Lower lobe of right lung (tissue), 2 donors: ENCODE measurements at places on chromosomes 3 and 15. TPM values are rescaled to one million over a fixed set of nuclear protein-coding genes. Genes with fewer than 3 reads are reported as not detected.

- no peak overlapping the region for H3K27ac ChIP-seq
- H3K4me3 ChIP-seq = no peak overlapping the region
- H3K4me1 ChIP-seq = no peaks in the 10 kb centered on the region
- H3K27me3 ChIP-seq = no peaks in the 10 kb centered on the region
- DNase-seq = no peak
Observed at GRCh38 chr3:37417297-37418082, 243.1 kb upstream of the LRRFIP2 start.

GRCh38 chr3:123431007-123431657, 17.8 kb downstream of the ADCY5 start:
- no peaks in the 10 kb centered on the region for H3K36me3 ChIP-seq
- peaks cover 3% of the 10 kb centered on the region for H3K27me3 ChIP-seq
- no peak overlapping the region for H3K4me3 ChIP-seq
- H3K27ac ChIP-seq = no peak overlapping the region
- DNase-seq = no peak

DNA sequence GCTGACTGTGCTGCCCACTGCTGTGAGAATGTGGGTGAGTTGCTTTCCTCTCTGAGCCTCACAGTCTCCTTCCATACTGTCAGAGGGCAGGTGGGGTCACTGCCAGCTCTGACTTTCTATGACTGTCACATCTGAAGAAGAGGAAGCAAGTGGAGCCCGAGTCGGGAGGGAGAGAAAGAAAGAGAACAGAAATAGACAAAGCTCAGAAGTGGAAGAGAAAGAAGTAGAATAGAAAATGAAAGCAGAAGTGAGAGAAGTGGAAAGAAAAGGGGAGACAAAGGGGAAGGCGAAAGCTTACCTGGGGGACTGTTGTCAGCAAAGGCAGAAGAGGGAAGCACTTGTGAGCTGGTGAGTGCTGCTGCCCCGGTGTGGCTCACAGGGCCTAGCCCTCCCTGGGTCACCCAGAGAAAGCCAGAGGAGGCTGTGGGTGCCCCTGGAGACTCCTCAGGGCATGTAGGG, 57.9 kb downstream of the EPHB1 start:
- no peak overlapping the region for H3K27ac ChIP-seq
- H3K27me3 ChIP-seq = no peaks in the 10 kb centered on the region
- no peak overlapping the region for H3K4me3 ChIP-seq
- DNase-seq = no peak
- H3K4me1 ChIP-seq = no peaks in the 10 kb centered on the region

GRCh38 chr15:54707805-54708752, 488.7 kb downstream of the RSL24D1 start:
- H3K27ac ChIP-seq = no peak overlapping the region
- no peaks in the 10 kb centered on the region for H3K36me3 ChIP-seq
- no peak for DNase-seq
- H3K4me1 ChIP-seq = no peaks in the 10 kb centered on the region

- no peak for DNase-seq
- H3K27ac ChIP-seq = peak overlapping the region; percentile 48
- H3K36me3 ChIP-seq = no peaks in the 10 kb centered on the region
- no peaks in the 10 kb centered on the region for H3K27me3 ChIP-seq
- H3K4me1 ChIP-seq = peaks cover 10% of the 10 kb centered on the region
Observed at GRCh38 chr3:51340013-51340829, 44.9 kb upstream of the MANF start.

DNA sequence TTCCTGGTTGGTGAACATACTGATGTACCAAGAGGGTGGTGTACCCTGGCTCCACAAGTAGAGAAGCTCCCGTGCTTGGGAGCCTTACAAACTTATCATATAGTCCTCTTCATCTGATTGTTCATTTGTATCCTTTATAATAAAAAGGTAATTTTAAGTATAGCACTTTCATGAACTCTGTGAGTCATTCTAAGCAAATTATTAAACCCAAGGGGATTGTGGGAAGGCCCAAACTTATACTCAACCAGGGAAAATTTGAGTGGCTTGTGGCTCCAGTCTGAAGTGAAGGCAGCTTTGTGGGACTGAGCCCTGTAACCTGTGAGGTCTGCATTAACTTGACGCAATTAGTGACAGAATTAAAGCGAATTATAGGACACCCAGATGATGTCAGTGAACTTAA, 29.0 kb downstream of the TTBK2 start:
- DNase-seq = no peak
- H3K4me3 ChIP-seq = no peak overlapping the region
- peaks cover 11% of the 10 kb centered on the region for H3K4me1 ChIP-seq
- H3K36me3 ChIP-seq = no peaks in the 10 kb centered on the region
- H3K27me3 ChIP-seq = no peaks in the 10 kb centered on the region

- DNase-seq = no peak
- no peak overlapping the region for H3K4me3 ChIP-seq
- H3K36me3 ChIP-seq = no peaks in the 10 kb centered on the region
- H3K27me3 ChIP-seq = no peaks in the 10 kb centered on the region
Observed at GRCh38 chr15:38283010-38283409, 30.4 kb downstream of the SPRED1 start.

- H3K4me3 ChIP-seq = no peak within 1 kb of the TSS
- H3K36me3 ChIP-seq = no peaks in the 10 kb centered on the region
- no peak for DNase-seq
- H3K4me1 ChIP-seq = no peaks in the 10 kb centered on the region
Observed at GRCh38 chr15:43220991-43221403, at the start of gene EPB42. Gene EPB42, minus strand, starts transcription at chr15:43221018. Its CDS starts 193 bp downstream, at chr15:43220825.

DNA sequence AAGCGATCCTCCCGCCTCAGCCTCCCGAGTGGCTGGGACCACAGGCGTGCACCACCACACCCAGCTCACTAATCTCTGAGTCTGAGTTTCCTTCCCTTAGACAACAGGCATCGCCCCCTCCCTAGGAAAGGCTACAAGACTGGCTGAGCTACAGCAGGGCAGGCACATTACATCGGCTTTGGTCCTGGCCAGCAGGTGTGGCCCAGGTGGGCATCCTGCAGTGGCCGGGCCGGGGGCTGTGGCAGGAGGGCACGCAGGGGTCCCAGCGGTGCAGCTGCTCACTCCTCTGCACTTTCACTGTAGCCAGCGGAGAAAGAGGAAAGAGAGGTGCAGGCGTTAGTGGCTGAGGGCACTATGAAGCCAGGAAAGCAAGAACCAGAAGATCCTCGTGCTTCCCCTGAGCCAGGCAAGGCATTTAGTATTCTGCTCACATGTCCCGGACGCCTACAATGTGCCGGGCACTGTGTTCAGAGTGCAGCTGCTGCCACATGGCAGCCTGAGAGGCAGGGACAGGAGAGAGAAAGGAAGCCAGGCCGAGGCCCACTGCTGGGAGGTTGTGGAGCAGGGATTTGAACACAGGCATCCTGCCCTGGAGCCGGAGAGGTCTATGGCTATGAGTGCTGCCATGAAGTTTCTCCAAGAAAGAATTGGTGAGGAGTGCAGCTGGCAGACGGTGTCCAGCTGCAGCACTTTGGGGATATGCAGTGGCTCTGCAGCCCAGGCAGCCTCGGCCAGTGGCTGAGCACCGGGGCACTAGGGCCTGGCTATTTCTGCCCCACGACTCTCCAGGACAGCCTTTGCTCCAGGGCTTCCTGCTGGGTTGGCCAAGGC, 22.3 kb downstream of the GRIP2 start:
- H3K27me3 ChIP-seq = no peaks in the 10 kb centered on the region
- H3K4me3 ChIP-seq = no peak overlapping the region
- no peak for DNase-seq
- no peak overlapping the region for H3K27ac ChIP-seq
- no peaks in the 10 kb centered on the region for H3K4me1 ChIP-seq
- H3K36me3 ChIP-seq = no peaks in the 10 kb centered on the region

- peaks cover 39% of the 10 kb centered on the region for H3K4me1 ChIP-seq
- DNase-seq = no peak
Observed at GRCh38 chr15:66401130-66402021, 14.7 kb downstream of the MAP2K1 start.

- H3K4me3 ChIP-seq = no peak overlapping the region
- no peaks in the 10 kb centered on the region for H3K27me3 ChIP-seq
- no peaks in the 10 kb centered on the region for H3K36me3 ChIP-seq
- no peak for DNase-seq
Observed at GRCh38 chr3:166100730-166101129, 263.5 kb upstream of the BCHE start.

DNA sequence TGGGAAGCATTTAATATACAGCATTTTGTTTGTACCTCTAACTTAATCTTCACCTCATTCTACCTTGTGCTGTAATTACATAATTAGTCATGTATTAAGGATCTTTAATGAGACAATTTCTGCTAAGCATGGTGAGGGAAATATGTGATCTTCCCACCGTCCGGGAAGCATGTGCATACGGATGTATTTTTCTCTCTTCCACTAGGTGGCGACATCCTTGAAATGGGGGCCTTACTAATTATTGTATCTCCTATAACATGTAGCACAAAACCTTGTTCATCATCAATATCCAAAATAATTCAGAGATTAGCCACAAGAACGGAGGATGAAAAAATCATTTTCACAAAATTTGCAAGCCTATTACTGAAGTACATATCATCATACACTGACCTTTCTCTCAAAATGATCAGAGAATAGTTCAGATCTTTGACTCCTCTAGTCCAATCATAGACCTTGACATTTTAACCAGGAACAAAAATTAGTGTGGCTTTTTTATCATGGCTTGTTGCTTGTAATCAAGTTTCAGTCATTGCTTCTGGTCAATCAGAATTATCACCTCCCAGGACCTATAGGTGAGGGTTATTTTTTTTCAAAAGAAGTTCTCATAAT, 148.9 kb upstream of the GBE1 start:
- no peaks in the 10 kb centered on the region for H3K27me3 ChIP-seq
- H3K4me1 ChIP-seq = no peaks in the 10 kb centered on the region
- DNase-seq = no peak
- no peaks in the 10 kb centered on the region for H3K36me3 ChIP-seq

GRCh38 chr3:58072052-58072762, 64.0 kb downstream of the FLNB start:
- H3K4me1 ChIP-seq = no peaks in the 10 kb centered on the region
- H3K27ac ChIP-seq = no peak overlapping the region
- H3K4me3 ChIP-seq = no peak overlapping the region
- no peak for DNase-seq

DNA sequence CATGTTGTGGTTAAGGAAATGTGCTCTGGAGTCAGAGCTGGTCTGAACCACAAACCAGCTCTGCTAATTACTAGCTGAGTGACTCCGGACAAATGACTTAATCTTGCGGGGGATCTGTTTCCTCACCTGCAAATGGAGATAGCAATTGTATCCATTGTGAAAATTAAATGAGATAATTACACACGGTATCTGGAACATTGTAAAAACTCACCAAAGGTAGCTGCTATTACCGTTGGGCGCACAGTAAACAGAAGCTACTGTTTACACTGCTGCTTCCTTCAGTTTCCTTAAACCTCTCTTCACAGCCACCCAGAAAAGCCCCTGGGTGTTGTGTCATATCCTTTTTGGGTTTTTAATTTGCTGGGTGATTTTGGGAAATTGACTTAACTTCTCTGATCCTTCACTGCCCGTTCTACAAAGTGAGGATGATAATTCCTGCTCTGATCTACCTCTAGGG, 107.8 kb downstream of the MEGF11 start:
- no peak overlapping the region for H3K4me3 ChIP-seq
- no peaks in the 10 kb centered on the region for H3K4me1 ChIP-seq
- H3K36me3 ChIP-seq = no peaks in the 10 kb centered on the region
- H3K27ac ChIP-seq = no peak overlapping the region
- no peak for DNase-seq

DNA sequence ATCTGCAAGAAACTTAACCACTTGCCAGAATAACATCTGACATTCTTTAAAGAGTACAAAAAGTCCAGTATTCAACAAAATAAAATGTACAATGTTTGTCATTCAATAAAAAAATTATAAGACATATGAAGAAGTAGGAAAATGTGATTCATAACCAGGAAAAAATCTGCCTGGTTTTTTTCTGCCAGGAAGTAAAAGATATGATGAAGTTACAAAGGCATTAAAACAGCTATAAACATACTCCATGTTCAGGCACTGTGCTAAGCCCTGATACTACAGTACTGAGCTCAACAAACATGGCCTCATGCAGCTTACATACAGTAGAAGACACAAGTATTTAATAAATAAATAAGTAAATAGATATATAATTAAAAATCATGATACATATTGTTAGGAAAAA, 178.4 kb upstream of the STT3B start:
- H3K36me3 ChIP-seq = no peaks in the 10 kb centered on the region
- no peak overlapping the region for H3K4me3 ChIP-seq
- H3K4me1 ChIP-seq = no peaks in the 10 kb centered on the region
- DNase-seq = no peak
- H3K27ac ChIP-seq = no peak overlapping the region

GRCh38 chr3:159305017-159305416, 503.2 kb downstream of the MFSD1 start:
- no peaks in the 10 kb centered on the region for H3K27me3 ChIP-seq
- H3K4me3 ChIP-seq = no peak overlapping the region
- H3K4me1 ChIP-seq = no peaks in the 10 kb centered on the region
- no peak overlapping the region for H3K27ac ChIP-seq
- no peak for DNase-seq

GRCh38 chr15:89556413-89557262, 18.6 kb upstream of the TICRR start:
- H3K27ac ChIP-seq = no peak overlapping the region
- H3K36me3 ChIP-seq = no peaks in the 10 kb centered on the region
- DNase-seq = no peak
- H3K4me3 ChIP-seq = no peak overlapping the region

DNA sequence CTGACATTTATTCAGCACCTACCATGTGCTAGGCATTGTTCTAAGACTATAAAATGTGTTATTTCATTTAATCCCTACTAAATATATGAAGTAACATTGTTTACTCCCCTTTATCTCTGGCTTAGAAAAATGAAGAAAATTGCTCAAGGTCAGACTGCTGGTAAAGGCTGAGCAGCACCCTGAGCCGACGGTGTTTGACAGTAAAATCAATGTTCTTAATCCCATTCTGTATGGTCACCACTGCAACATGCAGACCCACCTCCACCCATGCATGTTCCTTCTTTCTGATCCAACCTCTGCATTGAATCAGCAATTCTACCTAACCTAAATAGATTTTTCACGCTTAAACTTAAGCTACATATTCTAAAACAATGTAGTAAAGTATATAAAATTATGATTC, 216.5 kb downstream of the ZBBX start:
- H3K4me1 ChIP-seq = no peaks in the 10 kb centered on the region
- no peak overlapping the region for H3K4me3 ChIP-seq
- no peak for DNase-seq
- H3K27ac ChIP-seq = no peak overlapping the region
- H3K36me3 ChIP-seq = no peaks in the 10 kb centered on the region

DNA sequence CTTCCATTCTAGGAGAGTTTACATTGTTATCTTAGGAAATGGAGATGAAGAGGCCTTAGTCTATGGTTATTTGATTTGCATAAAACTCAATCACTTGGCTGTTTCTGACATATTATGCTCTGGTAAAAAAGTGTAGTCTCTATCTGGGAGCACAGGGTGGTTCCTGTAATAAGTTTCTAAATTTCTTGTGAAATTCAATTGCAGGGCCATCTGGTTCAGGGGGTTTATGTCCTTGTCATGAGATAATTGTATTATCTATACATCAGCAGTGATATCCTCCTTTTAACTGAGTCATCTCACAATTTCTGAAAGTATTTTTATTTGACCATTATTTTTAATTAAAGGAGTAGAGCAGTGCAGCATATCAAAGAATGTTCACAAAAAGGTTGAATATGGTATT, 203.3 kb downstream of the MFSD1 start:
- H3K4me1 ChIP-seq = no peaks in the 10 kb centered on the region
- DNase-seq = no peak
- H3K27ac ChIP-seq = no peak overlapping the region

The ZIC1 gene
- total RNA-seq = not detected

The GOLGA8G gene
- total RNA-seq = not detected

The STXBP5L gene
- not detected for total RNA-seq

The CEMIP gene
- 7.3 TPM for total RNA-seq

The ANP32A gene
- 129 TPM for total RNA-seq

The MASP1 gene
- 4.3 TPM for total RNA-seq
